ENCODE measurements at places on chromosomes 3 and 15.

- H3K27me3 ChIP-seq, result no peaks in the 10 kb centered on the region
- H3K4me1 ChIP-seq, result no peaks in the 10 kb centered on the region
- no peaks in the 10 kb centered on the region for H3K36me3 ChIP-seq
- no peak for DNase-seq
Measured at GRCh38 chr3:161647936-161648470, 151.4 kb downstream of the OTOL1 start.

DNA sequence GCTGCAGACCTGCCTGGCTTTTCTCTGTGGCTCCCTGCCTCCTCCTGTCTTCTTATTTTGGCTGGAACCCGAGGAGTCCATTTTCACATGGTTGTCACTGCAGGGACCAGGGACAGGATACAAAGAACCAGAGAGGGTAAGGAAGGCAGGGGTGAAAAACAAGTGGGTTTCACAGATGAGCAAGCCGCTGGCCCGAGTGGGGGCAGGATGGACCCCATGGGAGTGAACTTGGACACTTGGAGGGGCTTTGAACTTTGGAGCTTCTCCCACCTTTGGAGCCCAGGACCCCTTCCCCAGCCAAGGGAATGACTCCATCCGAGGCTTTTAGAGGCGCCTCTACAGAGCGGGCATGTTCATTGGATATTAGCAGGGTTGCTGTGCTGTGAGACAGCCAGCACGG lies 26.9 kb upstream of the ADCY5 start:
- no peaks in the 10 kb centered on the region for H3K4me1 ChIP-seq
- H3K36me3 ChIP-seq, result no peaks in the 10 kb centered on the region
- H3K4me3 ChIP-seq, result no peak overlapping the region

DNA sequence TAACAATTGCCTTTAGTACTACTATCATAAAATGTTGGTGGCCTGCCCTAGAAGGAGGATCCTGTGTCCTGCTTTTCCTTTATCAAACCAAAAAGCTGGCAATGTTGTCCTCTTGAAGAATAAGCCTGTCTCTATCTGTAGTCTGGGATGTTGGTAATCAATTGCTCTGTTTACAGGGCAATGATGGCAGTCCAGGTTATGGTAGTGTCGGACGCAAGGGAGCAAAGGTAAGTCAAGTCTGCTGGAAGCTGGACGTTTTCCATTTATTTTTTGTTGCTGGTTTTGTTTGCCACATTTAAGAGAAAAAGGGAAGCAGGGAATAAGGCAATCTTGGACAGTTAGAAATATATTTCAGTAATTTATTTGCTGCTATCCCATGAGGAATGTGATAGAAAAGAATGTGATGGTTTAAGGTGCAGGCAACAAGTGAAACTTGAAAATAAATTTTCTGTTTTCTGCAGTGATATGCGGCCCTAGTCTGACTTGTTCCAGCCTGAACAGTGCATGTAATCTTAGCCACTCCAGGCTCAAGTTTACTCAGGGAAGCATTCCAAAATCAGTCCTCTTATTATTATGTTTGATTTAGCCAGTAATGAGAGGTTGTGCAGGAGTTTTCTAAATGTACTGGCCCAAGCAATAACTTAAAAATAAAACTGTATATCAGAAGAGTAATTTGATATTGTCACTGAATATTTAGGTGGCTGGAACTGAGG lies 110.3 kb downstream of the COL6A6 start:
- H3K36me3 ChIP-seq, result no peaks in the 10 kb centered on the region
- H3K4me1 ChIP-seq, result no peaks in the 10 kb centered on the region
- H3K27ac ChIP-seq, result no peak overlapping the region
- H3K27me3 ChIP-seq, result no peaks in the 10 kb centered on the region
- no peak for DNase-seq
- H3K4me3 ChIP-seq, result no peak overlapping the region

DNA sequence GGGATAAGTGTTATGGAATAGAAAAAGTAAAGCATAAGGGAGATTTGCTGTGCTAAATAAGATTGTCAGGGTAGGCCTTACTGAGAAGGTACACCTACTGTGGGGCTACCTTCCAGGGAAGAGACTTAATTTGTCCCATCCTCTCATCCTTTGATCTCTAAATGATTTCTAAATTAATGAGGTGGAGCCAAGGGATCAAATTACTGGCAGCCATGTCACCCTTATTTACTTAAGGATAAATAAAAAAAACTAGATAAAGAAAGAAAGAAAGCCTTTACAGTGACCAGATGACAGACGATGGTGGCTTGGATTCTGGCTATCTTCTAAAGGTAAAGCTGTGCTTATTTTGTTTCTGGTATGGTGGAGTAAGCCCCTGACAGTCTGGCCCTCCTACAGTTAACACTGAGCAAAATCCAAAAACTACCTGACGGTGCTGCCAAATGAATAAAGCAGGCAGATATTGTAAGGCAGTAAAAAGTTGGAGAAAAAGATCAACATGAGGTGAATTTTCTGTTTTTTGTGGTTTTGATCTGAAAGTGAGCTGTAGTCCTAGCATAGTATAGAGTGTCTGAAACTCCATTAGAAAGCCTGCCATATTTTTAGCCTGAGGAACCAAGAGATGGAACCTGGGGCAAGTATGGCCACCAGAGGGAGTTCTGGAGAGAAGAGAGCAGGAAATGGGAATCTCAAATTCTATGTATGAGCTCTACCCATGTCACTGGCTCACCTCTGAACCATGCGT lies 285.1 kb upstream of the MANF start:
- no peaks in the 10 kb centered on the region for H3K27me3 ChIP-seq
- no peak for DNase-seq
- no peak overlapping the region for H3K4me3 ChIP-seq
- H3K27ac ChIP-seq, result no peak overlapping the region

DNA sequence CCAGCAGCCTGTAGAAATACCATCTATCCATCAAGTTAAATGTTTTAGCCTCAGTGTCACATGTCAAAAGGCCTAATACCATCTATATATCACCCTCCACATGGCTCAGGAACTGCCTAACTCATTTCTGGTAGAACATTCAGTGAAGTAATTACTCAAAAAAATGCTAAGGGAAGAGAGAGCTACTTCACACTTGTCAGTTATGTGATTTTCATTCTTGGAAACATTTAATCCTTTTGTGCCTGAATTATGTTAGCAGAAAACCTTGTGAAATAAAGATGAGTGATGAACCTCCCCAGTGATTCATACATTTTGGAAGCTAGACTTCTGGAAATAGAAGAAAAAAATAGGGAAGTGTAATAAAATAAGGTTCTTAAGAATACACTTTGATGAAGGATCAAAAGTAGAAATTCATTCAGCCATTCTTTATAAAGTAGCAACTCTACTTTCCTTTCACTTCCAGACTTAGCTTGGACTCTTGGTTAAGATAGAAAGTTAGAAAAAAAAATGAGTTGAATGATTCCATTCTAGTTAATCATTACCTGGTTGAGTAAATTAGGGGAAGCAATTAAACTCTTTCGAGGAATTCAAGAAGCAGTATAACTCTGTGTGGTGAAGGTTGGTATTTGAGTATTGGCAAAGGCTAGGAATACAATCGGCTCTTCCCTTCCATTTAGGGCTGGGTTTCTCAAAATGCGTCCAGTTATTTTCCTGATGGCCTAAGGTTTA lies 3.6 kb downstream of the OTOL1 start:
- H3K27me3 ChIP-seq, result no peaks in the 10 kb centered on the region
- no peak overlapping the region for H3K27ac ChIP-seq
- H3K36me3 ChIP-seq, result no peaks in the 10 kb centered on the region
- H3K4me3 ChIP-seq, result no peak overlapping the region
- no peaks in the 10 kb centered on the region for H3K4me1 ChIP-seq
- no peak for DNase-seq
